ENCODE measurements at places on chromosomes 1 and 21.

GRCh38 chr1:67733681-67734322 lies 48.8 kb downstream of the GADD45A start:
- no peak for DNase-seq

DNA sequence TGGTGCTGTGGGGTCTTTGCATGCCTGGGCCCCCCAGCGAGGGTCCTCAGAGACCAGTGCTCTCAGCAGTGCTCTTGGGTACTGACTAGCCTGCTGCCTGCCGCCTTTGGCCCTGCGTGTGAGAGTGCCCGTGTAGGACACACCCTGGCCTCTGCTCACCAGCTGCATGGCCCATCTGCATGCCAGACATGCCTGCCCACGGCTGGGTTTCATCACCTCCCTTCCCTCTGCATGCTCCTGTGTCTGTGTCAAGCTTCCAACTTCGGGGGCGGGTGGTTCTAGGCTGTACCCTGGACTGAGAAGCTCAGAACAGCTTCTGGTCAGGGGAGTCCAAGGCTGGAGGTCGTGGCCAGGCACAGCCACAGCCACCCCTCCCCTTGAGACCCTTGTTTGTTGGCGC lies 56.9 kb downstream of the PTPRF start:
- no peak for DNase-seq

DNA sequence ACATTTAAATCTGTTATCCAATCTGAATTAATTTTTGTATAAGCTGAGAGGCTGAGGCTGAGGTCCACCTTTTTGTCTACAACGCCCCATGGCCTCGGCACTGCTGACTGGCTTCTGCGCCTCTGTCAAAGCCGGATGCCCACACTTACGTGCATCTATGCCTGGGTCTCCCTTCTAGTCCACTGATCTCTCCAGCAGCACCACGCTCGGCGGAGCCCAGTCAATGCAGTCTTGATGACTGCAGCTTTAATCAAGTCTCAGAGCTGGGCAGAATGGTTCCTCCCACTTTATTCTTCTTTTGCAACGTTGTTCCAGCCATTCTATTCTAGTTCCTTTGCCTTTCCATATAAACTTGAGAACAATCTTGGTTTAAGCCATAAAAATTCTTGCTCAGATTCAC lies 9.4 kb downstream of the PRDM15 start:
- no peak for DNase-seq

DNA sequence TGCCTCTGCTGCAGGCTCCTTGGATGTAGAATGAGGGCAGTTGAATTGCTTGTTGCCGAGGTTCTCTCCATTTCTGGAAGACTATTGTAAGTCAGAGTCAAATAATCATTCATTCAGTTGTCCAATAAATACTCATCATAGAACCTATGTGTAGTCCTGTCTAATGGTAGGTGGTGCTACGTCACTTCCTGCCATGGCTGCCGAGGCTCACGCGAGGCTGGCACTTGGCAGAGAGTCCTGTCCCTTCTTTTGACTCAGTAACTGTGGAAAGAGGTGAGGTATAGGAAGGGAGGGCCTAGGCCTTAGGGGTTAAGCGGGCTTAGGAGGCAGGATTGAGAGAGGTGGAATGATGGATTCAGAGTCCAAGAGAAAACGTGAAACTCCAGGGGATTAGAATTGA lies 9.7 kb downstream of the ADARB1 start:
- DNase-seq, result no peak

GRCh38 chr1:234659538-234659937 lies 49.6 kb upstream of the IRF2BP2 start:
- peak; percentile 70 for DNase-seq

- DNase-seq, result no peak
Measured at GRCh38 chr1:235933017-235933765, 66.5 kb upstream of the LYST start.

- DNase-seq, result no peak
Measured at GRCh38 chr1:228417483-228418203, 982 bp upstream of the TRIM17 start.

DNA sequence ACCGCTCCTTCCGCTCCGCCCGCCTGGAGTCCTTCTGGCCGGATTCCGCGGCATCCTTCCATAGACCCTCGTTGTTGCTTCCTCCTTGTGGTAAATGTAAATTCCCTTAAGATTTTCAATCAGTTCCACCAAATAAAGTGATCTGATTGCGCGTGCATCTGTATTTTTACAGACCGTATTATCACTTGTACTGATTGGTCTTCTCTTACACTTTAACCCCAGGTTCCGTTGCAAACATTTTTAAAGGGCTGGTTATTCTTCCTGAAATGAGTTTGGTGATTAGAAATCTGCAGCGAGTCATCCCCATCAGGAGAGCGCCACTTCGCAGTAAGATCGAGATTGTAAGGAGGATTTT lies 483 bp downstream of the YBEY start:
- DNase-seq, result peak; percentile 62

- DNase-seq, result no peak
Measured at GRCh38 chr1:108933944-108934343, 29.3 kb downstream of the CLCC1 start.

DNA sequence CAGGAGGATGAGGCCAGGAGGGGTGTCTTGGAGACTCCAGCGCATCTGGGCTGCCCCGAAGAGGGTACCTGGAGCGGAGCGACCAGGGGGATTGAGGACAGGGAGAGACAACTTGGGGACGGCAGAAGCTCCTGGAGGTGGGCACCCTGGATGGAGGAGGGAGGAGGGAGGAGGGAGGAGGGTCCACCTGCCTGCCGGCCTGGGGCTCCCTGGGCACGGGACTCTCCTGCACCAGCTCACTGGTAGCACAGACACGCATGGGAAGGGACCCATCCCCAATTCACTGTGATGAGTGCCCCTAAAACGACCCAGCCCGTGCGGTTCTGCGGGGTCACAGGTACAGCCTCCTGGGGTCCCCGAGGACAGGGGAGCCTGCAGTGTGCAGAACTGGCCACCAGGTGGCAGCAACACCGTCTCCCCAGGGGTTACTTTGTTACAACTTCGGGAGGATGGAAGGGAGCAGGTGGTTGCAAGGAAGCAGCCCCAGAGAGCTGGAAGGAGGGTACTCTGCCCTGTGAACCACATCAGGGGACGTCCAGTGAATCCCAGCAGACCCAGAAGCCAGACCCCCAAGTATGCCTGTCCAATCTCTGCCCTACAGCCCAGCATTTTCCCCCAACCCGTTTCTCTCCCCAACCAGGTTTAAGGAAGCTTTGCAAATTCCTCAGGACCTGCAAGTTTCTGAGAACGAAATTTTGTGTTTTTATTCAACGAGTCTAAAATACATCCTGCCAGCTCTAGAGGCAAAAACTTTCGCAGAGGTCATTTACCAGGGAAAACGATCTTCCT lies 482.4 kb downstream of the NPHP4 start:
- DNase-seq, result peak; percentile 29

GRCh38 chr1:17834561-17835100 lies 79.5 kb downstream of the ACTL8 start:
- DNase-seq, result no peak

- DNase-seq, result no peak
Measured at GRCh38 chr1:51253691-51254090, 17.6 kb downstream of the RNF11 start.

DNA sequence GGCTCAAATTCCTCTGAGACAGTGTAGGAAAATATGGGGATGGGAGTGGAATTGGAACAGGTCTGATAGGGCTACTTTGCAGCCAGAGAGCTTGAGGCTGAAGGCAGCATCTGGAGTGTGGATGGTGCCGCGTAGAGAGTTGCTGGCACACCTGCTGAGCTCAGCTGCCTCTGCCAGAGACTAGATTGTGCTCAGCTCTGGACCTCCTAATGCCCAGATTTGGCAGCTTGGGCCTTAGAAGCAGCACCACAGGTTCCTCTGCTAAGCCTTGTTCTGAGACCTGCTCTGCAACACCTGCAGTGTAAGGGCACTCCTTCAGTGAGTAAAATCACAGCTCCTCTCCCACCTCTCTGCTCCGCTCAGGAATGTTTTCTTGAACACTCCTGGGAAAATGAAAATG lies 23.3 kb downstream of the ACOT11 start:
- no peak for DNase-seq

DNA sequence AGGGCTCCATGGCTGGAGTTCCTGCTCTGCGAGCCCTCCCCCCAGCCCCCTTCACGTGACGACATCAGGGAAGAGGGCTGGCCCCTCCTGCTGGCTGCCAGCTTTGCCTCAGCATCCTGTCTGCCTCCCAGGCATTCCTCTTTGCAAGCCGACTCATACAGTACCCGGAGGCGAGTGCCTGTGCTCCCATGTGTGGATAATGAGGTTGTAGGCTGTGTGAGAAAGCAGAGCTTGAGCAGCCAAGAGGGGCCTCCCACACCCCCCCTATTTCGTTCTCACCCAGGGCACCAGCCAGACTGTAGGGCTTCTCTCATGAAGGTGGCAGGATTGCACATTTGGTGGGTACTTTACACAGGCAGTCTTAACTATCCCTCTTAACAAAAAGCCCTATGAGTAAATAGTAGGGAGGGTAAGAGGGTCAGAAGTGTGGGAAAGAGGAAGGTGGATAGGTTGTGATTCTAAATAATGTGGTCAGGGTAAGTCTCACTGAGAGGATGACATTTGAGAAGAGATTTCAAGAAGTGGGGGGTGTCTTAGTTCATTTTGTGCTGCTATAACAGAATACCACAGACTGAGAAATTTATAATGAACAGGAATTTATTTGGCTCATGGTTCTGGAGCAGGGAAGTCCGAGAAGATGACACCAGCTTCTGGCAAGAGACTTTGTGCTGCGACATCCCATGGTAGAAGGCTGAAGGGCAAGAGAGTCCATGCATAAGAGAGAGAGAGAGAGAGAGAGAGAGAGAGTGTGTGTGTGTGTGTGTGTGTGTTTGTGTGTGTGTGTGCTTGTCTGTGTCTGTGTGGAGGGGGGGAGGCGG lies 113.5 kb downstream of the OMA1 start:
- DNase-seq, result peak; percentile 82

GRCh38 chr1:203113308-203113707 lies 14.2 kb upstream of the ADORA1 start:
- no peak for DNase-seq

DNA sequence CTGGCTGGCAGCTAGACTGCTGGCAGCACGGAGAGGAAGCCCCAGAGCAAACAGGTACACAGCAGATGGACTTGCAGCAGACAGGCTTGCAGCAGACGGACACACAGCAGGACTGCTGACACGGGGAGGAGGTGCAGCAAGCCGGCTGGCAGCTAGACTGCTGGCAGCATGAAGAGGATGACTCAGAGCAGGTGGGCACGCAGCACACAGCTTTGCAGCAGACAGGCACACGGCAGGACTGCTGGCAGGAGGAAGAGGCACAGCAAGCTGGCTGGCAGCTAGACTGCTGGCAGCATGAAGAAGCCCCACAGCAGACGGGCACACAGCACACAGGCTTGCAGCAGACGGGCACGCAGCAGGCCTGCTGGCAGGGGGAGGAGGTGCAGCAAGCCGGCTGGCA lies 498 bp downstream of the KRTAP10-2 start:
- no peak for DNase-seq

DNA sequence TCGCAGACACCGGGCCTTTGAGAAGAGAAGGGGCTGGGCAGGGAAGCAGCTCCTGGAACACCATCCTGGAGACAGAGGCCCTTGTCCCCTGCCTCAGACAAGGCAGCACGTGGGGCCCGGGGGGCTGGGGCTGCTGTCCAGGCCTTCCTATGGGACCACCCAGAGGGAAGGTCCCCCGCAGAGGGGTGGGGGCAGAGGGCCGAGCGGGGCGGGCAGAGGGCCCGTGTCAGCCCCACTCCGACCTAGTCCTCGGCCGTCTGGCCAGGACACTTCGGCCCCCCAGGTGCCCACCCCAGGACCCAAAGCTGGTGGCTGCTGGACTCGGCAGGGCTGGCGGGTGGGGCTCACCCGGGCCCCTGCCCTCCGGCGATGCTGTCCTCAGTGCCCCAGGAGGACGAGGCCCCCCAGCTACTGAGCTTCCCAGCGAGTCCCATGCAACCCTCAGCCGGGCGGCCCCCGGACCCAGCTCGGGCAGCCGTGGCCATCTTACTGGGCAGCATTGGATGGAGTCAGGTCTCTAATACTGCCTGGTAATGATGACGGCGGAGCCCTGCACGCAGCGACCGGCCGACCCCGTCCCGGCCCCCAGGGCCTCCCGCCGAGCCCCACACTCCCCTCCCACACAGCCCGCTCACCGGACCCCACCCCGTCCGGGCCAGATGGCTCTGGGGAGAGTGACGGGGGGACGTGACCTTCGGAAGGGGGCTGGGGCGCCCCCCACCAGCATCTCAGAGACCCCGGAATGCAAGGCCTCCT lies 6.9 kb upstream of the TTLL10 start:
- DNase-seq, result no peak

GRCh38 chr1:94980582-94981574 lies 54.0 kb upstream of the CNN3 start:
- no peak for DNase-seq

DNA sequence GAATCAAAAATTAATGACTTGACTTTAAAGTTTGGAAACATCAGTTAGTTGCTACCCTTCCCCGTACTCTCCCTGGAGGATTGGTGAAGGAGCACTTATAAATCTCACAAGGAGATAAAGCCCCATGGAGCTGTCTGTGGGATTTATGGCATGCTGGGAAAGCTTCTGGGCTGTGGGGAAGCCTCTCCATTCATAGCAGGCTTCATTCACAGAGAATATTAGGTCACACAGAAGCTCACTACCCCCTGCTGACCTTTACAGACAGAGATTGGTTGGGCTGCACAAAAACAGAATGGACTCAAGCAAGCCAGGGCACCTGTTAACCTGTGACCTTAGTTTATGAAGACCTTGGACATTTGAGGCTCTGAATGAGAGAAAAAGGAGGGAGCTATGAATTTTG lies 32.1 kb downstream of the RGL1 start:
- no peak for DNase-seq

DNA sequence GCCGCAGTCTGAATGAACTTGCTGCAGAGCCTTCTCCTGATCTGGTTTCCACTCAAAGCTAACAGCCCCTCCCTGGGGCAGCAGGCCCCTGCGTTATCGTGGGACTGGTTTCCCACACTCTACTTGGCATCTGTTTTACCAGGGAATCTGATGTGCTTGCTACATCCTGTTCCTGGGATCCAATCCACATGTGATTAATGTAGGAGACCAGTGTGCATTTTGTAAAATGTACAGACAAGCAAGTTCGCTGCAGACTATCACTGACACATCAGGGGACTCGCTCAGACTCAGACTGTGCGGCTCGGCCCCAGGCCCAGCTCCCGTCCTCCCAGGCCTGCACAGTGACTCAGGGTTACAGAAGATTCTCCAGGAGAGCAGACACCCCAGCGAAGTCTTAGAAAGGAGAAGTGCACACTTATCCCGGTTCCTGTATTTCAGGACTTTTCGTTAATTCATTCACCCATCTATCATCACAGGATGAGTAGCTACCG lies 340.1 kb downstream of the MATN1 start:
- DNase-seq, result no peak

GRCh38 chr1:78003882-78004718 lies 639 bp upstream of the DNAJB4 start:
- peak; percentile 77 for DNase-seq

- DNase-seq, result no peak
Measured at GRCh38 chr1:226688056-226688748, 50.9 kb downstream of the ITPKB start.

All from kidney capillary endothelial cell (primary cell).